ENCODE measurements at places on chromosomes 6 and 20.

- no peak for DNase-seq
Measured at GRCh38 chr20:50292591-50293283, 102.1 kb downstream of the CEBPB start.

DNA sequence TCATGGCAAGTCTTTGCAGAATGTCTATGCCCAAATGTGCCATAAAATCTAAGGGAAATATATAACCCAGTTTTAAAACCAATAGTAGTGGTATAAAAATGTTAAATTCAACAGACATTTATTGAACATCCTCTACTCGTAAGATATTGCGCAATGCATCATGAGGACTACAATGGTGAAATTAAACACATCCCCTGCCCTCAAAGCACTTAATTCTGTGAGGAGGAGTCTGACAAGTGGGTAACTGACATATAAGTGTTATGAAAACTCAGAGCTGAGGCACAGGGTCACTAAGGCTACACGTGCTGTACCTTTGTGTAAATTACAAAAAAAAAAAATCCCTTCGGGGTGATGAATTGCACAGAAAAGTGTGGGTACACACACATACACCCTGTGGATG lies 6.2 kb downstream of the PKHD1 start:
- DNase-seq: no peak

GRCh38 chr20:22582964-22583772 lies 1.2 kb downstream of the FOXA2 start:
- DNase-seq: no peak

DNA sequence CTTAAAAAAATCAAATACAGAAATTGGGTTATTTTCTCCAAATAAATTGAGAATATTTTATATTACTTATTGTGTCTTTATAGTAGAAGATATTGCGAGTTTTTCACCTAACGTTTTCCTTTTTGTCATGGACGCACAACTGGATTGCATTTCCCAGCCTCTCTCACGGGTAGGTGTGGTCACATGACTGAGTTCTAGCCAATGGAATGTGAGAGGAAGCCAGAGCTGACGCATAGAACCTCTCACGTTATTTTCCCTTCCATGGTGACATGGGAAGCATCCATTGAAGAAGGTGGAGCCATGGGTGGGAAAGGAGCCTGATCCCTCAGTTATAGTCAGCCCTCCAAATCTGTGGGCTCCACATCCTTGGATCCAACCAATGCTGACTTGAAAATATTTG lies 155.9 kb upstream of the UST start:
- no peak for DNase-seq

DNA sequence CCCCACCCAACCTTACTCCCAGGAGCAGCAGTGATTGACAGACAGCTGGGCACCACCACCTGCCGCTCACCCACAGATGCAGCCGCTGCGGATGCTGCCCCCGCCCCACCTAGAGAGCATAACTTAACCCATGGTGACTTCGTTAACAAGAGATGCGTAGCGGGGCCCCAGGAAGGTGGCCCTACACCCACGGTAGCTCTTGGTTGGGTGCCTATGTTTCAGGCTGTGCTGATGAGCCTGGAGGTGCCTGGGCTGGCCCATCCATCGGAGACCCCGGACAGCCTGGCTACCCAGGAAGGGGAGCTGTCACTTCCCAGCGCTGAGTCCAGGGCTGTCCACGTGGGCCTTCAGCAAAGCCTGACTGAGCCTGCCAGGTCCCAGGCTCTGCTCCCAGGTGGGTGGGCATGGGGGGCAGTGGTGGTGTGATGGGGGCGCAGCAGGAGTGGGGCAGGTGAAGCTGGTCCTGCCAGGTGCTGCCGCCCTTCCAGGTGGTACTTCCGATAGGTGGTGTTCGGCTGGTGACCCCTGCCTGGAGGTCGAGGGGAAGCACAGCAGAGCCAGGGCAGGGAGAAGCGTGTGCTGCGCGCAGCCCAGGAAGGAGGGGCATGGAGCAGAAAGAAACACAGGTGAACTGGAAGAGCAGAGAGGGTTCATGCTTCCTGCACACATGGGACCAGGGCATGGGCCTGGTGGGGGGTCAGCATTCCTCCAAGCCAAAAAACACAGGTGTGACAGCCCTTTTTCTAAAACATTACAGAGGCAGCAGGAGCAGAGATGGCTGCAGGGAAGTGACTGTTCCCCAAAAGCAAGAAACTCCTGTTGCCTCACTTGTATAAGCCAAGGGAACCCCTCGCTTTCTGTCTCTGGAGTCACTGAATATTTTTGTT lies 56.9 kb downstream of the SYNJ2 start:
- no peak for DNase-seq

- DNase-seq: peak; percentile 40
Measured at GRCh38 chr20:8389381-8390036, 257.4 kb downstream of the PLCB1 start.

DNA sequence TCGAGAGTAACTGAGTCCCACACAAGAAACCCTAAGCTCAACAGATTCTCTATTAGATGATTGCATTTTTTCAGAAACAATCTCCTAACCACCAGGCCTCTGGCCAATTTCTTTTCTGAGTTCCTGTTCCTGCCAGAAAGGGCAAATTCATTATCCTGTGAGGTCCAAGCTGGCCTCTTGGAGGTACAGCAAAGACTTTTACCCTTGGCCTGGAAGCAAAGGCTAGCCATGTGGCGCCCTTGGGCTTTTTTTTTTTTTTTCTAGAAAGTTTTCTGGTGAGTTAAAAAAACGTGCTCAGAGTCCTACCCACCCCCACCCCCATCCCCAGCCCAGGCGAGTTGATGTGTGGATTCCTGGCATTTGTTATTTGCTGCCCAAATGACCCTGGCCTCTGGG lies 59.0 kb upstream of the EEF1A1 start:
- DNase-seq: no peak

DNA sequence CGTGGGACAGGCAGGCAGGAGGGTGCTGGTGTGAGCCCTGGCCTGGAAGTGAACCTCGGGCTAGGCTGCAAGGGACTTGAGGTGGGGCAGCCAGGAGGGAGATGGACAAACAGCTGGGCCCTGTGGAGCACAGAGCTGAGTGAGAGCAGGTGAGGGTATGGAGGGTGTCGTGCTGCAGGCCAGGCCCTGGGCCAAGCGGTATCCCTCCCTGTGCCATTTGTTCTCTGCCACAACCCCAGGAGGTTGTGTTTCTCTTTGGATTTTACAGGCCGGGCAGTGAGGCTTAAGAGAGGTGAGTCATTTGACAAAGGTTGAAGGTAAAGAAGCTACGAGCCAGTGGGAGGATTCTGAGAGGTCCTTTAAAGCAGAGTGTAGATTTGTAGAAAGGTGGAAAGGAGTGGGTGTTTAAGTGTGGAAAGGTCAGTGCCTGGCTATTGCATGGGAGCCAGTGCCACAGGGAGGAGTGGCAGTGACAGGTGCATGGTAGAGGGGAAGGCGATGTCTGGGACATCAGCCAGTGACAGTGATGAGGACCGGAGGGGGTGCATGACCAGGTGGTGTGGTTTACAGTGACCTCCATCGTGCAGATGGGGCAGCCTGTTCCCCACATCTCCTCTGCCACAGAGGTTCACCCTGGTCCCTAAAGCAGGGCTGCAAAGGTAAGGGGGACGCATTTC lies 39.8 kb downstream of the GMPR start:
- DNase-seq: no peak

DNA sequence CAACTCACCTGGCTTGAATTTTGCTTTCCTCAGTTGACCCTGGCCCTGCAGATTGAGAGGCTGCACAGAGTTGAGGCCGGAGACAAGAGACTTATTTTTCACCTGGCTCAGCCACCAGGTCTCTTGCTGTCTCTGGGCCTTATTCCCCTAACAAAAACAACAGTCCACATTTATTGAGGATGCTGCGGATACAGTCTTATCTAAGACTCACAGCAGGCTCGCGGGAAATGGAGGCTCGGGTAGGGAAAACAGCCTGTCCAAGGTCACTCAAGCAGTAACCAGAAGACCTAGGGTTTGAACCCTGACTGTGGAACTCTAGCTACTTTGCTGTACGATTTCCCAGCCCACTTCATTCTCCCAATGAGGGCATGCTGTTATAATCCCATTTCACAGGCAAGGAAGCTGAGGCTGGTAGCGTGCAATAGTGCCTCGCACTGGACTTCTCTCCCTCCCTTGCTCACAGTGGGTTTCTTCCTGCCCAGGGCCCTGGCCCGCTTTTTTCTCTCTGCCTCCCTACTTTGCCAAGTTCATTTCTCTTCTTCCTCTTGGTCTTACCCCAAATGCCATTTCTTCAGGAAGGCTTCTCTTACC lies 57.7 kb downstream of the RBM38 start:
- DNase-seq: no peak

DNA sequence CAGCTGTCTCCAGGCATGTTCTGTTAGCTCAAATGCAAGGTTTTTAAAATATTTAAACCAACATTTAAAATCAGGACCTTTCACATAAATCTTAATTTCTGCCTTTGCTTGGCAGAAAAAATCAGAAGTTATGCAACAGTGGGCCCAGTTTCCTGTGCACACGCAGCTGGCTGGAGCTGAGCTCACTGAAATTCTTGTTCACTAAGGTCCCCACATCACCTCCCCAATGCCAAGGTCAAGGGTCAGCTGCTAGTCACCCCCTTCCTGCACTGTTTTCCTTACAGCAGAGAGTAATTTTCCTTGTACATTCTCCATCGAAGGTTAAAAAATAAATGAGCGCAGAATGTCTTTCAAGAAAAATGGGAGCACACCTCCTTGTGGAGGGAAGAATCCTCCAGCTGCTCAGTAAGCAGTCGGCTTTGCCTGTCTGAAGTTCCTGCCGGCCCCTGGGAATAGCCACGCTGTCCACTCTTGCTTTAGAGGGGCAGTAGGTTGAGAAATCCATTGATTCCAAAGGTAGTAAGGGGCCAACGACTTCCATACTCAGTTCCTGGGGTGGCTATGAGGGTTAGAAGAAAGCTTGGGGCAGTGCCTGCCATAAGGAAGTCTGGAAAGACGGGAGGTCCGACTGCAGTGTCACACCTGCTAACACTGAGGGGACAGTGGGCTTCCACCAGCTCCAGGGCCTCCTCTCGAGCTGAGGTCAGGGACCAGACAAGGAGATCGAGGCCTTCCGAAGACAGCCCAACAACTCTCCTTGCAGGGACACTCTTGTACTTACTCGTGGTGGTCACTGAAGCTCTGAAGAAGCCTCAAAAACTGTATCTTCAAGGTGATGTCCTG lies 56.8 kb downstream of the MYH7B start:
- no peak for DNase-seq

- no peak for DNase-seq
Measured at GRCh38 chr20:56579301-56579710, 46.3 kb downstream of the FAM209B start.

DNA sequence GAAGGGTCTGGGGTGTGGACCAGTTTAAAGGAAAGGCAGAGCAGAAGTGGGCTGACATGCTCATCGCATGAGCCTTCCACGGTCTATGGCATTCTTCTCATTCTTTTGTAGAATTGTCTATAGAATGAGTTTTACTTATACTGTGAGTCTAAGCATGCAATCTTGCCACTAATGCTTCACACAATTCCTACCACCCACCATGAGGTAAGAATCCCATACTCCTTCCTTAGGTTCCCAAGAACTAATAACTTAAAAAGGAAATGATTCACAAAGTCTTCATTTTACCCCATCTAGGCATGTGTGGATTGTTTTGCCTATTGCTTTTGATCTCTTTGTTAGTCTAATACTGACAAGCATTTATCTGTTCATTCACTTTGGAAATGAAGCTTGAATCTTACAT lies 195.2 kb downstream of the LY86 start:
- DNase-seq: no peak

DNA sequence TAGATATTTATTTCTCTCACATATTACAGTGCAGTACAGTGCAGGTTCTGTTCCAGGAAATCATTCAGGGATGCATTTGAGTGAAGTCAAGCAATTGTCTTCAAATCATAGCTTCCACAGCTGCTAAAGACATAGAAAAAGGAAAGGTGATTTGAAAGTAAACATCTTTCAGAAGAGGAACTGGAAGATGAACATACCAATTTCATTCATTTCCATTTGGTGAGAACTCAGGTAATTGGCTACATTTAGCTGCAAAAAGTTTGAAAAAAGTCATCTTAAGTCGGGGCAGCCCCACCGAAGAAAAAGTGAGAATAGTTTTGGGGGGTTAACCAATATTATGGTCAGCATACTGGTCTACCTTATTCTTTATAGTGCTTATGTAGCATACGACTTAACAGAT lies 61.4 kb upstream of the IL20RA start:
- no peak for DNase-seq

DNA sequence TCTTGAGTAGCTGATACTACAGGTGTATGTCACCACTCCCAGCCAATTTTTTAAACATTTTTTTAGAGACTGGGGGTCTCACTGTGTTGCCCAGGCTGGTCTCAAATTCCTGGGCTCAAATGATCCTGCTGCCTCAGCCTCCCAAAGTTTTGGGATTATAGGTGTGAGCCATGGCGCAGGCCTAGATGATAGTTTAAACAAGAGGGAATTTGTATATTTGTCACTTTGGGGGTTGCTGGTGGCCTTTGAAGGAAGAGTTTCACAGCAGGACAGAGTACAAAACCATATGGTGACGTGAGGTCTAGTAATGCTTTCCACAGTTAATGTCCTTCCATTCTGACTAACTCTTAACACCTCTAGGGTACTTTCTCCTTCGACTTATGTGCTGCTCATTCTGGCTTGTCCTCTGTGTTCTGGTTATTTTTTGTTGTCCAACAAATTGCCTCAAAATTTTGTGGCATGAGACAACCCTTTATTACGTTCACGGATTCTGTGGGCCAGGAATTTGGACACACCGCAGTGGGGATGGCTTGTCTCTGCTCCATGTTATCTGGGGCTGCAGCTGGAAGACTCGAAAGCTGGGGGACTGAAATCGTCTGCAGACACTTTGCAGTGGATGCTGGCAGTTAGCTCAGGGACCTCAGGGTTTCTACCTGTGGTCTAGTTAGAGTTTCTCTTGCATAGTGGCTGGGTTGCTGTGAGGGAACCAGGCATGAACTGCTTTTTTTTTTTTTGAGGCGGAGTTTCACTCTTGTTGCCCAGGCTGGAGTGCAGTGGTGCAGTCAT lies 23.0 kb upstream of the IER3 start:
- no peak for DNase-seq

GRCh38 chr20:63425846-63426485 lies 46.5 kb downstream of the KCNQ2 start:
- no peak for DNase-seq

DNA sequence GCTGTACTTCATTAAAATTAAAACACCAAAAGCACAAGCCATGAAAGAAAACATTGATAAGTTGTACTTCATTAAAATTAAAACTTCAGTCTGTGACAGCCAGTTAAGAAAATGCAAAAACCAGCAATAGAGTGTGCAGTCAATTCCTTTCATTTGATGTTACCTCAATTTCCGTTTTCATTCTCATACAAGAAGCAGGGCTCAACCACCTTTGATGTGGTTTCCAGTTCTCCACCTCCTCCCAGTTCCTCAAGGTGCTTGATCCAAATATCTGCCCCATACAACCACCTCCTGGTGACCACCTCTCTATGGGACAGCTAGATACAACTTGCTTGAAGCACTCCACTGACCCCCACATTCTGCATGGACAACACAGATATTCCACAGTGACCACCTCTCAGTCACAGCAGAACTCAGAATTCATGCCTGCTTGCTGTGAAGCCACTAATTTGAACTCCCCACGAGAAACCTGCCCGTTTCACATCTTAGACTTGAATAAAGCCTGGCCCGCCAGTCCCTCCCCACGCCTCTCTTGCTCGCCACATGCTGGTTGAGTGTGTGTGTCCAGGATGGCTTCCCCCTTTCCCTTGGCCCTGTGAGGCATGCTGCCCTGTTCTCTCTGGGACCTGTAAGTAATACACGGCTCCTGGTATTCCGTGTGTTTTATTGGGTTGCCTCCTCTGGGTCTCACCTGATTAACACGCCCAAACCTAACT lies 66.1 kb downstream of the FAM50B start:
- no peak for DNase-seq

- peak; percentile 93 for DNase-seq
Measured at GRCh38 chr6:31815025-31815838, at the start of the genes HSPA1A and HSPA1L. HSPA1A (plus strand) TSS chr6:31815543; CDS start chr6:31815757, 214 bp downstream. HSPA1L (minus strand) TSS chr6:31815283; CDS start chr6:31811972, 3,311 bp downstream.

GRCh38 chr6:20700375-20700774 lies 166.1 kb downstream of the CDKAL1 start:
- no peak for DNase-seq
